Natural killer cell treated with Interleukin-12 subunit alpha and Interleukin-12 subunit beta and Interleukin-15 and Interleukin-18, amount 100 ng/mL, for 72 hours (primary cell): ENCODE measurements at places on chromosomes 5 and 9.

- no peaks in the 10 kb centered on the region for H3K4me1 ChIP-seq
- no peak overlapping the region for H3K4me3 ChIP-seq
- no peaks in the 10 kb centered on the region for H3K27me3 ChIP-seq
- H3K36me3 ChIP-seq: no peaks in the 10 kb centered on the region
- no peak for DNase-seq
Measured at GRCh38 chr5:130115686-130116085, 211.4 kb downstream of the CHSY3 start.

DNA sequence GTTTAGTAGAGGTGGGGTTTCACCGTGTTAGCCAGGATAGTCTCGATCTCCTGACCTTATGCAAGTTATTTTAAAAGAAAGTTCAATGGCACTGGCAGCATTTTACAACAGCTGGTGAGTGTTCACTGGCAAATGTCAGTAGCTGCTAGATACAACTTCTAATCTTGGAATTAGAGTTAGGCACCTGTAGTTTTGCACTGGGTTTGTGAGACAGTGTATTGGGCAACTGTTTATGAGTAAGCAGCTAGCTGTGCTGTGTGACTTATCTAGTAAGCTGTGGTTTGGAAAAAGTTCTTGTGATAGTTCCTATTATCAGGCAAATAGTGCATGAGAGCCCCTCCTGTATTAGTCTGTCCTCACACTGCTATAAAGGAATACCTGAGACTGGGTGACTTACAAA lies 61.5 kb downstream of the UBE2QL1 start:
- H3K27ac ChIP-seq: no peak overlapping the region
- H3K4me1 ChIP-seq: no peaks in the 10 kb centered on the region
- H3K4me3 ChIP-seq: no peak overlapping the region
- H3K36me3 ChIP-seq: no peaks in the 10 kb centered on the region
- DNase-seq: no peak
- H3K27me3 ChIP-seq: peaks cover 8% of the 10 kb centered on the region

DNA sequence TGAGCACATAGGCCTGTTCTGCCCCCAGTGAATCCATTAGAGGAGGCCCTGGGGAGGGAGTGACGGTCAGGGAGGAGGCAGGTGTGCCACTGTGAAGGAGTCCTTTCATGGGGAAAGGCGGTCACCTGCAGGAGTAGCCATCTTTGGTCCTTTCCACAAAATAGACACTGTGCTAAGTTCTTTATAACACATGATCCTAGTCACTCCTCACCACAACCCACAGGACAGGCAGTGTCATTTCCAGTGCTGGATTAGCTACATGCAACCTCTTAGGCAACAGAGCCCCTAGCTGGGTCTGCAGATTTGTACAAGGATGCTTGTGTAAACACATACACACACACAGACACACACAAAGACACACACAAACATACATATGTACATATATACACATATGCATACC lies 18.3 kb downstream of the DOCK2 start:
- H3K36me3 ChIP-seq: peaks cover 21% of the 10 kb centered on the region
- no peaks in the 10 kb centered on the region for H3K27me3 ChIP-seq
- DNase-seq: no peak
- peak overlapping the region; percentile 98 for H3K27ac ChIP-seq
- peak overlapping the region; percentile 77 for H3K4me3 ChIP-seq
- H3K4me1 ChIP-seq: peaks cover 78% of the 10 kb centered on the region

DNA sequence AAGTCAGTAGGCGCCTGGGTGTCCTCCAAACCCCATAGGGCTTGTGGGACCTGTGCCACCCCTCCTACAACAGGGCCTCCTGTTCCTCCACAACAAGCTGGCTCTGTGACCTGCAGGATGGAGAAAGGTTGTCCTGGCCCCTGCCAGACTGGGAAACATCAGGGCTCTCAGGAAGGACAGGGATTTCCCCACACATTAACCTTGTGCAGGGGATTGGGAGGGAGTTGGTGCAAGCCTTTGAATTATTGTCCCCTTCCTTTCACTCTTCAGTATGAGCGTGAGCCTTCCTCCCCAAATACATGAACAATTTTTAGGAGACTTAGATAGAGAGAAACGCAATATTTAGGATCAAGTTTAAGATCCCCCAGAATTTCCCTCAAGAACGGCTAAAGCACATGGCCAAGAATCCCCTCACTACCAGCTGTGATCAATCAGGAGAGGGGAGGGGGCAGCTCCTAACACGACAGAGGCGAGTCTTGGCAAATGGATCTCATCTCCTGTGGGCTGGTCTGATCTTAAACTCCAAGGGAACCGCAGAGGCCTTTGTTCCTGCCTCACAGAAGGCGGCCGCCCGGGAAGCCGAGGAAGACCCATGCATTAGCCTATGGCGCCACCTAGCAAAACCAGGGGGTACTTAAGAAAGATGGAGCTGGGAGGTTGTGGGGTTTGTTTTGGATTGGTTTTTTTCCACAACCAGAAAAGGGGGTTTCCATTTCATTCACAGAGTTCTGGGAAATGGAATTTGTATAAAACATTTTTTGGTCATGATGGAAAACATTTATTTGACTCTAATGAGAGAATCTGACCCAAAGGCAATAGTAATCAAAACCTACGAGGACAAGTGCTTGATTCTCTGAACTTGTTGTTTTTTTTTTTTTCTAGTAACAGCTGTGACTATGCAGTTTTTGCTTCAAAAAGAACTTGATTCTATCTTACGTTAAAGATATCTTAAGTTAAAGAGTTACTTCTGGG lies 36.1 kb upstream of the OSMR start:
- no peak overlapping the region for H3K27ac ChIP-seq
- H3K4me1 ChIP-seq: no peaks in the 10 kb centered on the region
- peaks cover 59% of the 10 kb centered on the region for H3K27me3 ChIP-seq
- no peaks in the 10 kb centered on the region for H3K36me3 ChIP-seq
- no peak for DNase-seq
- H3K4me3 ChIP-seq: no peak overlapping the region

GRCh38 chr5:132180134-132180745 lies 47.4 kb downstream of the P4HA2 start:
- no peak for DNase-seq
- peaks cover 34% of the 10 kb centered on the region for H3K4me1 ChIP-seq
- H3K27ac ChIP-seq: peak overlapping the region; percentile 43
- no peaks in the 10 kb centered on the region for H3K36me3 ChIP-seq
- peak overlapping the region; percentile 37 for H3K4me3 ChIP-seq
- H3K27me3 ChIP-seq: no peaks in the 10 kb centered on the region

GRCh38 chr5:136427426-136427825 lies 62.1 kb upstream of the TRPC7 start:
- H3K27ac ChIP-seq: no peak overlapping the region
- no peak overlapping the region for H3K4me3 ChIP-seq
- DNase-seq: no peak
- H3K36me3 ChIP-seq: no peaks in the 10 kb centered on the region
- H3K27me3 ChIP-seq: no peaks in the 10 kb centered on the region
- no peaks in the 10 kb centered on the region for H3K4me1 ChIP-seq

- H3K4me1 ChIP-seq: no peaks in the 10 kb centered on the region
- no peak for DNase-seq
- H3K27me3 ChIP-seq: no peaks in the 10 kb centered on the region
- no peak overlapping the region for H3K4me3 ChIP-seq
Measured at GRCh38 chr5:124103671-124104070, 591.7 kb downstream of the CSNK1G3 start.

DNA sequence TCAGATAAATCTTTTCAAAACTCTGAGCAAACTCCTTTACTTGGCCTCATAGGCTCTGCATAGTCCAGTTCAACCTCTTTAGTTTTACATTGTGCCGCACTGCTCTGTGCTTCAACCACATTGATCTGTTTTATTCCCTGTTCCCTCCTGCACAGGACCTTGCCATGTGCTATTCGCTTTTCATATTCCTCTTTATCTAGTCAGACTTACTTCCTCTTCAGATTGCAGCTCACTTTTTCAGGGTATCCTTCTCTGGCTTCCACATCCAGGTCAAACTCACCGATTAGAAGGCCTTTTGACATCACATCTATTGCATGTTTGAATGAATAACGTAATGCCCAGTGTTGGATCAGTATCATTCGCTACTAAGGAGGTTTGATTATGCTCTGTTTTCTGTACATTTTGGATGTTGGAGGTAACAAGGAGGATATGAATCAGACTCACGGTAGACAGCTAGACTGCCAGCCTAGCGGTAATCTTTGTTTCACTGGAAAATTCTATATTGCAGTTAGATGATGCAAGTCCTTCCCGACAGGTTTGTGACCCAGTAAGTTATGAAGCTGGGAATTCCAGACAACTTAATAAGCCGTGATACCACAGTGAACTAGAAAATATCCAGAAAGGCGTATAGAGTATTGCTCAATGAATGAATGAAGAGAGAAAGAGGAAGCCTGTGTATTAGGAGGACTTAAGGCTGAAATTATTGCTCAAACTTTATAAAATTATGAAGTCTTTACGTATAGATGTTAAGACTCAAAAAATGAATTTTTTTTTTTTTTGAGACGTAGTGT lies 65.7 kb downstream of the IQGAP2 start:
- peak overlapping the region; percentile 99 for H3K27ac ChIP-seq
- peaks cover 33% of the 10 kb centered on the region for H3K36me3 ChIP-seq
- no peaks in the 10 kb centered on the region for H3K27me3 ChIP-seq

DNA sequence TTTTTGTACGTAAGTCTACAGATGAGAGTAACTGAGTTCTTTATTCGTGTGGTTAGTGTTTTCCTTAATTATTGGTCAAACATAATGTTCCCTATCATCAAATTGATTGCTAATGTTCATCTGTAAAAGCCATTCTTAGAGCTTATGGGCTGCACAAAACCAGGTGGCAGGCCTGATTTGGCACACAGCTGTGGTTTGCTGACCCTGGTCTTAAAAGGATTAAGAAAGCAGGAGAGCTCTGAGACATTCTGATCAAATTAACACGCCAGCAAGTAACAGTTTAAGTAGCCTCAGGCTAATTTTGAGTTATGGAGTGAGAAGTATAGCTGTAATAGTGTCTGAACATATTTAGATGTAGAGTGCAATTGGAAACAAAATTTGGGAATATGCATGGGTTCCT lies 63.2 kb downstream of the PRR16 start:
- no peaks in the 10 kb centered on the region for H3K36me3 ChIP-seq
- H3K4me3 ChIP-seq: no peak overlapping the region
- H3K4me1 ChIP-seq: no peaks in the 10 kb centered on the region
- H3K27me3 ChIP-seq: no peaks in the 10 kb centered on the region
- H3K27ac ChIP-seq: no peak overlapping the region

DNA sequence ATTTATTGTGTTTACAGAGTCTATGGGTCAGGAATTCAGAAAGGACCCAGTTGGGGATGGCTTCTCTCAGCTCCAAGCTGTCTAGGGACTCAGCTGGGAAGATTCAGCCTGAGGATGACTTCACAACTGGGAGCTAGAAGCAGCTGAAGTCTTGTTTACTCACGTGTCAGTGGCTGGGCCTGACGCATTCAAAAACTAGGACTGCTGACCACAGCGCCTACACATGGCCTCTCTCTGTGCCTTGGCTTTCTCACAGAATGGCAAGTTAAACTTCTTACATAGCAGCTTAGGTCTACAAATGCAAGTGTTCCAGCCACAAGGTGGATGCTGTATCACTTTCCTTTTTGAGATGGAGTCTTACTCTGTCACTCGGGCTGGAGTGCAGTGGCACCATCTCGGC lies 16.3 kb upstream of the PPP2CA start:
- H3K4me3 ChIP-seq: no peak overlapping the region
- peaks cover 7% of the 10 kb centered on the region for H3K27me3 ChIP-seq
- no peak for DNase-seq
- H3K27ac ChIP-seq: no peak overlapping the region
- no peaks in the 10 kb centered on the region for H3K4me1 ChIP-seq

GRCh38 chr5:6166698-6167394 lies 211.5 kb downstream of the MED10 start:
- no peaks in the 10 kb centered on the region for H3K36me3 ChIP-seq
- no peaks in the 10 kb centered on the region for H3K4me1 ChIP-seq
- H3K27ac ChIP-seq: no peak overlapping the region
- H3K4me3 ChIP-seq: no peak overlapping the region
- no peak for DNase-seq

DNA sequence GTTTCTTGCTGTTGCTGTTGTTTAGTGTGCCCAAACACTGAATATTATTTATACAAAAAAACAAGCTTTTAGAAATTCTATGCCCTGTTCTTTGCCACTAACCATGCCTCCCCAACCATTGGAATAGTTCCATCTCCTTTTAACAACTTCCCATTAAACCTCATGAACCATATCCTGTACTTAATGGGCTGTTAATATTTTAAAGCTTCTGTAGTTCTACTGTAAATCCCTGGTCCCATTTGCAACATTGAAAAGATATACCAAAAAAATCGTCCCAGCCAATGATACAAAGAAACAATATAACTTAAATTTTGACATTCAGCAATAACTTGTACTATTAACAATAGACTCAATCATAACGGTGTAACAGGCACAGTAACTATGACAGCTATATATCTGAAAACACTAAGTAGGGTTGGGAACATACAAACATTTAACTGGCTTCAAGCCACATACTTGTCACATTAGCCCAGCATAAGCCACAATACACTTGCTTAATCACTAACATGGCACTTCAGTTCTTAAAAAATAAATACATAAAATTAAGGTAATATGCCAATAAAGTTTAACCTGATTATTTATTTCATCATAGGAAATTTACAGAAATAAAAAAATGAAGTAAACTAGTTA lies 86.1 kb downstream of the ADAMTS6 start:
- H3K4me3 ChIP-seq: no peak overlapping the region
- no peaks in the 10 kb centered on the region for H3K36me3 ChIP-seq
- no peak for DNase-seq
- H3K27me3 ChIP-seq: no peaks in the 10 kb centered on the region
- H3K4me1 ChIP-seq: no peaks in the 10 kb centered on the region

DNA sequence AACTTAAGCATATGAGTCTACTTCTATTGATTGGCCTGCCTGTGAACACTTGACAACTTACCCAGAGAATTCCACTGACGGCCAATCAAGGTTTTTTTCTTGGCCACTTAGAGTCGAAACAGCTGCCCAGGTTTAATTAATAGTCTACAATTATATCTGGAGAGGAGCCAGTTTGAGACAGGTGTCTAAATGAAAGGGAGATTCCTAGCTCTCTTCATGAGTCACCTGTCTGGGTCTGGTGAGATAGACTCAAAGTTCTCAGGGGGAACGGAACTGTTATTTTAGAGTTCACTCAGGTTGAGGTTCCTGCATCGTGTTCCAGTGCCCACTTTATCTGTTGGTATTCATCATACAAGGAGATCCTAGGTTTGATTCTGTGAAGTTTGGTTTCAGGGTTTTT lies 111.0 kb downstream of the CD180 start:
- H3K4me1 ChIP-seq: no peaks in the 10 kb centered on the region
- no peaks in the 10 kb centered on the region for H3K36me3 ChIP-seq
- no peaks in the 10 kb centered on the region for H3K27me3 ChIP-seq
- no peak overlapping the region for H3K4me3 ChIP-seq
- no peak overlapping the region for H3K27ac ChIP-seq
- no peak for DNase-seq

- DNase-seq: no peak
- peaks cover 10% of the 10 kb centered on the region for H3K4me1 ChIP-seq
- no peak overlapping the region for H3K4me3 ChIP-seq
- peaks cover 58% of the 10 kb centered on the region for H3K27me3 ChIP-seq
Measured at GRCh38 chr5:73298251-73298771, 125.3 kb downstream of the TMEM174 start.

- no peaks in the 10 kb centered on the region for H3K4me1 ChIP-seq
- no peak overlapping the region for H3K4me3 ChIP-seq
Measured at GRCh38 chr5:4230786-4231641, 635.4 kb downstream of the IRX1 start.
